Cortex of kidney (tissue), 1 donor: ENCODE measurements at places on chromosomes 11 and 22.

- DNase-seq, result no peak
Measured at GRCh38 chr11:75400146-75400865, 988 bp downstream of the RPS3 start.

GRCh38 chr11:115759622-115760460, 255.6 kb upstream of the CADM1 start:
- no peak for DNase-seq

- DNase-seq, result no peak
Measured at GRCh38 chr11:86692317-86692716, 19.9 kb upstream of the ME3 start.

- no peak for DNase-seq
Measured at GRCh38 chr11:108852701-108853100, 187.8 kb downstream of the DDX10 start.

DNA sequence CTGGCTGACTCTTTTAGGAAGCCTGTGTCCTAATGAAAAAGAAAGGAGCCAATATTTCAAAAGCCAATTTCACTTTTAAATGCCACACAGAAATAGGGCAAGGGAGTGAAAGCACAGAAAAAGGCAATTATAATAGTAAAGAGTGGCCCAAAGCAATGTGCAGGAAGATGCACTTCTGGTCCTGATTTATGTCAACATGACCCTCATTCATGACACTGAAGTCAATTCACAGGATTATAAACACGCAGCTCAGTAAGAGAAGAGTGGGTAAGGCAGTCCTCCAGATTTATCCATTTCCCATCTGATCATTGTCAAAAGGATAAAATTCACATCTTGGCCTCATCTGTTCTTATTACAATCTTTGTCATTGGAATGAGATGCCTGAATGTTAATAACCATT, 1049.7 kb upstream of the RAG2 start:
- no peak for DNase-seq

GRCh38 chr11:9703280-9703679, 39.4 kb downstream of the SWAP70 start:
- DNase-seq, result no peak

- DNase-seq, result no peak
Measured at GRCh38 chr11:44387825-44388224, 77.9 kb upstream of the ALX4 start.

DNA sequence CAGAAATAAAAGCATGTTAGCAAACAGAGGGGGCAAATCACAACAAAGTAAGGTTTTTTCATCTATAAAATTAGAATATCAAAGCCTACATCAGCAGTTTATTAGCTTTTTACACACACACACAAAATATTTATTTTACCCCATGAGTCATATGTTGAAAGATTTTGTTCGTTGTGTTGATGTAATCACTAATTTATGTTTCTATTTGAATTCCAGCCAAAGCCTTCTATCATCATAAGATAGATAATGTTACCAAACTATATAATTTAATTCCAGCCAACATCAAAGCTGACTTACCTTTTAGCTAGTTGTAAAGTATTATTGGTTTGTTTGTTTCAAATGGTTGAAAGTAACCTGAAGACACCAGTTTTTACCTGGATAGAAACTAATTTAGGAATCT, 458.0 kb upstream of the ARHGAP42 start:
- no peak for DNase-seq

DNA sequence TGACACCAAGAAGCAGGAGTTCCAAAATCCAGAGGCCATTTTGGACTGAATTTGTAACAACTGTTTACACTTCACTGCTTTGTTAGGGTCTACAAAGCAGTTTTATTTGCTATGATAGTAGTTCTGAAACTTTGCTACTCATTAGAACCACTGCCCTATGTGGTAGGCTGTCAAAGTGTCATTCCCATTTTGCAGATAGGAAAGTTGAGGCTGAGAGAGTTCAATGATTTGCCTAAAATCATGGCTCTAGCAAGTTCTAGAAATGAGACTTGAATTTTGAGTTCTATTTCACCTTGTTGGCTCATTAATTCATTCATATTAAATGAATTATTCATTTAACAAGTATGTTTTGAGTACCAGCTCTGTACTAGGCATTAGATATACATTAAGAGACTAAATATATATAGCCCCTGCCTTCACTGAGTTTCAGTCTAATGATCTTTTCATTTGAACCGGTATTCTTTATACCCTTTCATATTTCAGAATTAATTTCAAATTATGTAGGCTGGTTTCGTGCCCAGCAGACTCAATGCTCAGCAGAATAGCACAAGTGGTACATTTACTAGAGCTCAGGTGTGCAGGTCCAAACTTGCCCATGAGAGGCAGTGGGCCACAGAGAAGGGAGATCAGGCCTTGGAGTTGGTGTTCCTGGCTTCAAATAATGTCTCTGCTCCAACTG, 93.5 kb downstream of the ME3 start:
- DNase-seq, result no peak

DNA sequence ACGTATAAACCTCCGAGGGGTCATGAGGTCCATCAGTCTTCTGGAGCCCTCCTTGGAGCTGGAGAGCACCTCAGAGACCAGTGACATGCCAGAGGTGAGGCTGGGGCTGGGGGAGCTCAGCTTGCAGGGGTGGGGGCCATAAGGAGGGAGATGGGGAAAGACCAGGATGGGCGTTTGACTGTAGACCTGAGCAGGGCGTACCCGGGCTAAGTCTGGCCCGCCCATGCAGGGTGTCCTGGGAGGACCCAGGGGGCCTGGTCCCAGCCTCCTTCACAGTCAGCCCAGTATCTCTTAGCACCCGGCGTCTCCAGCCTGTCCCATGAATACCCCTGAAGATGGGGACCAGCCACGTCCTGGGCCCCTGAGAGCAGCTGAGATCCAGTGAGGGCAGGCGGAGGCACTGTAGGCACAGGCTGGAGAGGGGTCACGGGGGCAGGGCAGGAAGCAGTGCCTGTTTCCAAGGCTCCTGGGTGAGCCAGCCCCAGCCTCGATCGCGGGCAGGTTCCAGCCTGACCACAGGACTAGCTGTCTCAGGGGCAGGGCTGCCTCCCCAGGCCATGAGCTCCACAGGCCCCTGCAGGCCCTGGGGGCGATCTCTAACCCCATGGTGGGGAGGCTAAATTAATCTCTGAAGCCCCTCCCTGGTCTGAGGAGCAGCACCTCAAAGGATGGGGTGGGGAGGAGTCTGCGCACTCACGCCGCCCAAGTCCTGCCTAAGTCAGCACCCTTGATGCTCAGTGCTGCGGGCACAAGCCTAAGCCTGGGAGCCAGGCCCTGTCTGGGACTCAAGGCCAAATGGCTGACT, 7.1 kb downstream of the SSH3 start:
- DNase-seq, result no peak

DNA sequence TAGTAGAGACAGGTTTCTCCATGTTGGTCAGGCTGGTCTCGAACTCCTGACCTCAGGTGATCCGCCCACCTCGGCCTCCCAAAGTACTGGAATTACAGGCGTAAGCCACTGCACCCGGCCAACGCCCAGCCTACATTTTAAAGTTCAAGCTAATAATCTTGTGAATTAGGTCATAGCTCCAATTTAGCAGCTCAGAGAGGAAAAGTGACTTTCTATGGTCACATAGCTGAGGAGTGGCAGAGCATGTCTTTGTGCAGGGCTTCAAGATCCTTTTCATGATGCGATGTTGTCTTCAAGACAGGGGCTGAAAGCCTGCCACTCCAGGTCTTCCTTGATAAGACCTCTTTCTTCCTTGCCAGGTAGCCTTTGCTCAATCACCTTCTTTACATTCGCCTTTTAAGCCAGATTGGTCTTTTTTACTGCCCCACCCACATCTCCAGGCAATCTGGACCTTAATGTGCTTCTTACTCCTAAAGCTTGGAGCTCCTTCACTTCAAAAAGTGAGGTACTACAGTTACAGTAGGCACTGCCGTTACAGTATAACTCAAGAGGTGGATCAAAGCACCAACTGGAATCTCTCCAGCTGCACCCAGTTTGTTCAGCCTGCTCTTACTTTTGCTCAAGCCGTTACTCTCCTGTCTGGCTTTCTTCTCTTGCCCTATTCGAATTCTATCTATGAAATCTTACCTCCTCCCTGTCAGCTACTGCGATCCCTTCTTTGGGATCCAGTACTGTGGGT, 18.2 kb downstream of the YWHAH start:
- no peak for DNase-seq

DNA sequence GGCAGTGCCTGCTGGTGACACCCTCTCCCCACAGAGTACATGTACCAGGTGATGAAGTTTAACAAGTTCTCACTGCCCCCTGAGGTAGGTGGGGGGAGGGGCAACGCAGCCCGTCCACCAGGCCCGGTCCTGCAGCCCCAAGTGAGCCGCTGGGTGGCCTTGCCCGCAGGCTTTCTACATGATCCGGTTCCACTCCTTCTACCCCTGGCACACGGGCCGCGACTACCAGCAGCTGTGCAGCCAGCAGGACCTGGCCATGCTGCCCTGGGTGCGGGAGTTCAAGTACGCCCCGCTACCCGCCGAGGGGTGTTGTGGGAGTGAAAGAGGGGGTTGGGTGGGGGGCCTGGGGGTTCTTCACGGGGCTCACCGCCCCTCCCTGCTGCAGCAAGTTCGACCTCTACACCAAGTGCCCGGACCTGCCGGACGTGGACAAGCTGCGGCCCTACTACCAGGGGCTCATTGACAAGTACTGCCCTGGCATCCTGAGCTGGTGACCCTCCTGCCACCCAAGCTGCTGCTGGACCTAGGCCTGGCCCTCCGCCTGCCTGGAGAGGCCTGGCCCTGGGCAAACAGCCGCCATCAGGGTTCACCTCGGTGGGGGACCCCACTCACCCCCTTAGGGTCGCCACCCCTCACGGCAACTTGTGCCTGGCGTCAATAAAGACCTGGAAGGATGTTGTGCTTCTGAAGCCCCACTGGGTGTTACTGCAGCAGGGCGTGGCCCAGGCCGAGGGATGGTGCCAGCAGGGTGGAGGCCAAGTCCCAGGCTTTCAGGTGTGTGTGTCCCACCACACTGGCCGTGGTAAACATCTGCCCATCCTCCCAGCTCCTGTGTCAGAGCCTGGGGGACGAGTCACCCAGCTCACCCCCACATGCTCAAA, 2.9 kb downstream of the MIOX start:
- no peak for DNase-seq

DNA sequence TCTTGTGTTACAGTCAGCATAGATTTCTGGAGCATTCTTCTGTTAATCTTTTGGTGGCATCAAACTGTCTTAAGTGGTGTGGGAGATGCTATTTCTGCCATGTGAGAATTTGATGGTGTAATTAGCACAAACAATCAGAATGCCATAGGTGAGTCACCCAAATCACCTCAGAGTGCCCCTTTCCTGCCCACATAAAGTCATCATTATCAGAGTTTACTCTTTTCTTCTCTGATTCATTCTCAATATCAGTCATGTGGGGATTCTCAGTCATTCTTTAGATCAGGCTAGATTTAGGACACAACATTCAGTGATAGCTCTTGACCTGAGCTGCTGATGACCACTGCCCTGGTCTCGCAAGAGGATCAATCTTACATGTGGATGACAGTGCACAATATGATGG, 23.7 kb upstream of the MS4A6A start:
- no peak for DNase-seq

DNA sequence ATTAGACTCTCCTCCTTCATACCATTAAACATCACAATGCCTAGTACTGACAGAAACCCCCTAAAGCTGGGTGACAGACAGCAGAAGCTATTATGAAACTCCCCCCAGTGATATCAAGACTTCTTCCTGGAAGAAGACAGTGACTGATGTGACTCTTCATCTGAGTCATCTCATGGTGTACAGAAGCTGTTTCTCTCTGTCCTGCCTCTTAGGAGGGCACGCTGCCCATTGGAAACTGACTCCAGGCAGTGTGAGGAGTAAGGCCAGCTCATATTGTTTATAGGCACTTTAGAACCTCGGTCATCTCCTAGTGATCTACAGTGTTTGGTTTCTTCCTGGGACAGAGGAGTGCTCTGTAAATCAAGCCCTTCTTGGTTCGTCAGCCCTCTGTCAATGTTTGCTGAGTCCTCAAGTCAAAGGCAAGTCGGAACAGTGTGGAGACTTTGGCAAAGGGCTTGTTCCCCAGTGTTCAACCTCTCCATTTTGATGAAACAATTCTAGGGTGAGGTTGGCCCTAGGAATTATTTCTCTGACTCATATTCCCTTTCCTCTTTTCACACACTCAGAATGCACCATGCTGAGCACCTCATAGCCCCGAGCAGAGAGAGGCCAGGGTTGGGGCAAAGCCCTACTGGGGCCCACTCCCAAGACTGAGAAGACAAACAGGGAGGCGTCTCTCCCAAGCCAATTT, 172.5 kb upstream of the TMEM45B start:
- DNase-seq, result no peak

- no peak for DNase-seq
Measured at GRCh38 chr22:25420925-25421904, 143.3 kb upstream of the GRK3 start.
